Thoracic aorta (tissue), 2 donors: ENCODE measurements at places on chromosomes 6 and 20.

DNA sequence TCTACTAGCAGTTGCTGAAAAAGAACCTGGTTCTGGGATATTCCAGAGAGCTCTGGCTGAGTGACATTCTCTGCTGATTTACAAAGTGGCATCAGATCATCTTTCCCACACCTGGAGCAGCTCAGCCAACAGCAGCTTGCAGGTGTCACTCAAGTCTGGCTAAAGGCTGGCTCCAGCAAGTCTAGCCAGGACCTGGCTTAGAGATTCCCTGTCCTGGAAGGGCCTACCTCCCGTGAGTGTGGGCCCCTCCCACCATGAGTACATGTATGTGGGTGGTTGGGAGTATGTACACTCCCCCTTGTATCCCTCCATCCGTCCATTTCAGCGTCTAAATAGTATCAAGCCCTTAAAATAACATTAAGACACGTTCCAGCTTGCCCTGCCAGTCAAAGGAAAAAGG is 539.3 kb upstream of the ID4 start:
- DNase-seq, result no peak

DNA sequence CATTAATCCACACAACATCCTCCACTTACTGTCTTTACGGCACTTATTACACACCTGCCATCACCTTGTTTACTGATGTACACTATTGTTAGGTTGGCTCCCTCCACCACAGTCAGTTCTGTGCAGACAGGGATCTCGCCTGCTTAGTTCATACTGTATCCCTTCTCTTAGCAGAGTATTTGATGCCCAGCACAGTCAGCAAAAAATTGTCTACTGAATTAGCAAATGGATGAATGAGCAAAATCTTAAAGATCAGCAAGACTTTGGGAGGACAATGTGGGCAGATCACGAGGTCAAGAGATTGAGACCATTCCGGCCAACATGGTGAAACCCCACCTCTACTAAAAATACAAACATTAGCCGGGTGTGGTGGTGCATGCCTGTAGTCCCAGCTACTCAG is 109.8 kb upstream of the ATXN1 start:
- no peak for DNase-seq

- no peak for DNase-seq
Observed at GRCh38 chr20:3901028-3901705, 12.0 kb downstream of the PANK2 start.

DNA sequence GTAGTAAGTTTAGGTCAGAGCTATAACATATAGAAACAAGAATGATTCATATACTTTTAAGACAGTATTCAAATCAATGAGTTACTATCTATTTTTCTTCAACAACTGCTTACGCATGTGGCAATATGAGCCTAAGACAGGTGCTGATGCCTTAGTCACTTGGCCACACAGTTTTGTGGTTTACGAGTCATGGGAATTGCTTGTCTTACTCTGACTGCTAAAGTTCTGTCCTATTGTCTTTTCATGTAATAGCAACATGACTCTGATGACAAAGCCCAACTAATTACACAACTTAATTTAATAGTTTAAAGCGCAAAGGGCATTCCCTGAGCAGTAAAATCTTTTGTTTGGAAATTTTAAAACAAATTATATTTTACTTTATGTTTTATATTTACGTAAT is 159.3 kb upstream of the CENPW start:
- DNase-seq, result no peak
